Activated effector memory CD4-positive, alpha-beta T cell treated with Interleukin-2 at 50 U/mL for 16 hours (primary cell): ENCODE measurements at places on chromosomes 6 and 20.

DNA sequence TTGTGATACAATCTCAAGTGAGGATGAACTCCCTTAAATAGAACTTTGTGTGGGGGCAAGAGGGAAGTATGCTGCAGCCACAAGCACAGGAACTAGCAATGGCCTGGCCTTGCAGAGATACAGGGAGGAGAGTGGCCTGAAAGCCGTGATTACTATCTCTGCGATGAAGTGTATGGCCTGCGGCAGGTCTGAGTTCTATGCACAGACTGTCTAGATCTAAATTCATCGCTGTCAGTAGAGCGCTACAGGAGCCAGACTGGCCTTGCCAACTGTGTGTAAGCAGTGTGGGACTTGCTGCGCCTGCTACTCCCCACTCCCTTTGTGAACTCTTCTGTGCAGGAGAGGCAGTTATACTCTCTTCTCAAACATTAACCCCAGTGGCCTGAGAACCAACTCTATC is 997.0 kb downstream of the GRIK2 start:
- DNase-seq: no peak

- peak; percentile 2 for DNase-seq
These were observed 234.9 kb upstream of the MCHR2 start for GRCh38 chr6:100228834-100229441.

- DNase-seq: no peak
These were observed 3.5 kb downstream of the CTNNBL1 start for GRCh38 chr20:37697314-37697713.

DNA sequence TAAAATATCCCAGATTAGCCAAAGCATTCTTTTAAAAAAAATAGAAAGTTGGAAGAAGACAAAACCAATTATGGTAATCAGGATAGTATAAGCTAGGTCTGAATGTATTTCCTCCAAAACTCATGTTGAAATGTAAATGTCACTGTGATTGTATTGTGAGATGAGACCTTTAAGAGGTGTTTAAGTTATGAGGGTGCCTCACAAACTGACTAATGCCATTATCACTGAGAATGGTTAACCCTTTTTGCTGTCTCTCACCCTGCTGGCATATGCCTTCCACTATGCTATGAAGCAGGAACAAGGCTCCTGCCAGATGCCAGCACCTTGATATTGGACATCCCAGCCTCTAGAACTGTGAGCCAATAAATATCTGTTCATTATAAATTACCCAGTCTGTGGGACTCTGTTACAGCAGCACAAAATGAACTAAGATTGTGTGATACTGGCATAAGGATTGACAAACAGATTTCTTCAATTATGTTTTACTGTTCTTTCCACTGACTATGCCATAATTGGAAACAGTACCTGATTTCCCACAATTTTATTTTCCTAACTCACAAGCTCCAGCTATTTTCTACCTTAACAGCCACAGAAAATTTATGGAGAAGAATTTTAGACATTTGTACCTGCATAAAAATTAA is 63.8 kb downstream of the IBTK start:
- no peak for DNase-seq

DNA sequence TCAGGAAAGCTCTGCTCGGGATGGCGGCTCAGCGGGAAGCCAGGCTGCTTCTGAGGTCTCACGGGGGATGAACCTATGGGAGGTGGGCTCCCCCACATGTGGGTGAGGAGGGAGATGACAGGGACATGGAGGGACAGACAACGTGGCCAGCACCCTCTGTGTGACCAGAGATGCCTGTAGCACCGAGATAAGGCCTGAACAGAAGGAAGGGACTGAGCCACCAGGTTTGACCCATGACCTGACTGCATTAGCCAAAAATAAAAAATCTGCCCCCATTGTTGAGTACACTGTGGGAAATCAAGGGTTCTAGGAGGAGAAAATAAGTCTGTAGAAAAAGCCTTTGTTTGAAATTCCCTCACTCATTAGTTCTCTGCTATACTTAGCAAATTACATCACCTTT is 105.7 kb downstream of the RNASET2 start:
- no peak for DNase-seq

GRCh38 chr6:4698901-4699659 is 77.1 kb upstream of the CDYL start:
- DNase-seq: no peak

GRCh38 chr20:18090044-18090443 is 32.3 kb upstream of the OVOL2 start:
- DNase-seq: no peak

DNA sequence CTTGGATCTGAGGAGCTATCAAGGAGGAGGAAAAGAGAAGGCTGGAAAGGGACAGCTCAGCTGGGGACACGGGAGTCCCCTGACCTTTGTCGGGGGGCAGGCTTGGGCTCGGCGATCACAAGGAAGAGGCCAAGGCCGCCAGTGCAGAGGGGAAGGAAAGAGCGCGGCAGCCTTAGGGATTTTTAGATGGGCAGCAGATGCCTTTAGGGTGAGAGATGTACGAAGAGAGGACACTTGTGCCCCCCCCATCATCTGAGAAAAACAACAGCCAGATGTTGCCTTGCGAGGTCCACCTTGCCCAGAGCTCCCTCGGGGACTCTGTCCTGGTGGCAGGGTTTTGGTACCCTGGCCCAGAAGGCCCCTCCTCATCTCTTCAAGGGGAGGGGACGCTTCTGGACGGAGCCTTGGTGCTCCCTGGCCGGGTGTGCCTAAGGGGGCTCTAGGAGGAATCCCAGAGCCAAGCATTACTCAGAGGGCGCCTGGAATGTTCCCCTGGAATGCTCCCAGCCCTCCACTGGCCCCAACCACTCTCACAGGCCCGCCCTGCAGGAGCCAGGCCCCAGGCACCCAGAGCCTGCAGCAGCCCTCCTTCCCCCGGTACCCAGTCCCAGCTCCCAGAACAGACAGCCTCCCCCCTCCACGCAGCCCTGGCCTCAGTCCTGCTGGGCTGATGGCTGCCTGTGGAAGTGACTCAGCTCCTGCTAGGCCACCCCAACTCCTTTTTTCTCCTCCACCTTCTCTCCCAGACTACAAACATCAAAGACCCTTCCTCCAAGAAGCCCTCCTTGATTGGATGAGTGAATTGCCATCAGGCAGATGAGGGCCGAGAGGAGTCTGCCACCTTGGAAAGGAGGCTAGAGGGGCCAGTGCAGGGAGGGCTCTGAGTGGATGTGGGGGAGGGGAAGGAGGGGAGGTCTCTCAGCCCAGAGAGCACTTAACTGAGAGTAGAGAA is 1.8 kb downstream of the ADAM33 start:
- DNase-seq: no peak

DNA sequence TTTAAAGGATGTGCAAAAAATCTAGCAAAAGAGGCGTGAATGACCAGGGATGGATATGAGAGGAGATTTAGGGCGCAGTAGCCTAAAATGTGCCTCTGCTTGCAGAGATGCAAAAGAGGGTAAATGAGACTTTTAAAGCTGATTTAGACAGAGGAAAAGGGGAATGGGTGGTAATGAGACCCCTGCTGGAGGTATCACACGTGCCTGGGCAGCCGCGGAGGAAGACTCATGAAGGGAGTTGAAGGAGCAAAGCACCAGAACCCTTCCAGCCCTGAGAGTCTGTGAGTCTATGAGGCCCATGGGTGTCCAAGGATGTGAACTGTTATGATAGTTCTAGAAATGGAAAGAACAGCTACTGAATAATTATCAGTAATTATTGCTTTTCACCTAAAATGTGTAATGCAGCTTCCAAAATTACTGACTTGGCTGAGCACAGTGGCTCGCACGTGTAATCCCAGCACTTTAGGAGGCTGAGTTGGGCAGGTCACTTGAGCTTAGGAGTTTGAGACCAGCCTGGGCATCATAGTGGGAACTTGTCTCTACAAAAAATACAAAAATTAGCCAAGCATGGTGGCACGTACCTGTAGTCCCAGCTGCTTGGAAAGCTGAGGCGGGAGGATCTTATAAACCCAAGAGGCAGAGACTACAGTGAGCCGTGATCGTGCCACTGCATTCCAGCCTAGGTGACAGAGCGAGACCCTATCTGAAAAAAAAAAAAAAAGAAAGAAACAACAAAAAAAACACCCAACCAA is 38.2 kb upstream of the TIAM2 start:
- no peak for DNase-seq

DNA sequence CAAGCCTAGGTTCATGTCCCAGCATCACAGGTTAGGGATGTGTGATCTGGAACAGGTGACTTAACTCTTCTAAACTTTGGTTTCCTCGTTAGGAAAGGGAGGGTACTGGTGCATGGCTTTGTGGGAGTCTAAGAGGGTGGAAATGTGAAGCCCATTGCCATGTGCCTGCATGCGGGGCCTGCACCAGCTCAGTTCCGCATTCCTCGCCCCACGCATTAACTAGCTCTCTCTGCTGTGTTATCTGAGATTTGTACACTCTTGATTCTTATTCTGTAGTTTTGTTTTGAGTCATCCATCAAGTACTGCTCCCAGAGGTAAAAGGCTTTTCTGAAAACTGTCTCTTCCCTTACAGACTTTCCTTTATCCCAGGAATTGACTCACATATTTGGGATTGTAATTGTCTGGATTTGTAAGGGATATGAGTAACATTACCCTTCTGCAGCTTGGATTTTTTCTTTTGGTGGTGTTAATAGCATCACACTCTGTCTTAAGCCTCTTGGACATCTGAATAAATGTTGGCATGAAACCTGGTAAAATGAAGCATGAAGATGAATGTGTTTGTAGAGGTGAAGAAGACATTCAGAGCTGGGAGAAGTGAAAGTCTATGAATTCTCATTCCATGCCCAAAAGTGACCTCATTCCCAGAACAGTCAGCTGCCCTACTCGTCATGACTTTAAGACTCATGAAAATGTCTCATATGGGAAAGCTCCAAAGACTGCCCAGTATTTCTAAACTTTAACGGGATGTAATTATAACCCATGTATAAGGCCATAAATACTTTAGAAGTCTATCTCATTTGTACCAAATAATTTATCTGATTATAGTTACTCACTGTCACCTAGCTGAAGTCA is 357.3 kb downstream of the FOXA2 start:
- DNase-seq: no peak

DNA sequence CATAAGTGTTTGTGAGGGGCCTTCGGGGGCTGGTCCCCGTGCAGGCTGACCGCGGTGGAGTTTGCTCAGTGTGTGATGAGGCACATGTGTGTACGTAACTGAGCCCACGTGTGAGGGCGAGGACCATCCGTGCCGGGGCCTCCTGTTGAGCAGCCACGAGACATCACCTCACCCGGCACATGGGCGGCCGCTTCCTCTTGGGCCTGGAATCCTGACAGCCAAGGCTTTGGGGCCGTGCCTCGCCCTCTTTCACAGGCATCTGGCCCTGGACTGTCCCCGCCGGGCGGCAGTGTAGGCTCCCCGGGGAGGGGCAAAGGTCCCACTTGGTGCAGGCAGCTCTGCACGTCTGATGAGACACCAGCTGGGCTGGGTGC is 202.3 kb downstream of the DLL1 start:
- peak; percentile 18 for DNase-seq

DNA sequence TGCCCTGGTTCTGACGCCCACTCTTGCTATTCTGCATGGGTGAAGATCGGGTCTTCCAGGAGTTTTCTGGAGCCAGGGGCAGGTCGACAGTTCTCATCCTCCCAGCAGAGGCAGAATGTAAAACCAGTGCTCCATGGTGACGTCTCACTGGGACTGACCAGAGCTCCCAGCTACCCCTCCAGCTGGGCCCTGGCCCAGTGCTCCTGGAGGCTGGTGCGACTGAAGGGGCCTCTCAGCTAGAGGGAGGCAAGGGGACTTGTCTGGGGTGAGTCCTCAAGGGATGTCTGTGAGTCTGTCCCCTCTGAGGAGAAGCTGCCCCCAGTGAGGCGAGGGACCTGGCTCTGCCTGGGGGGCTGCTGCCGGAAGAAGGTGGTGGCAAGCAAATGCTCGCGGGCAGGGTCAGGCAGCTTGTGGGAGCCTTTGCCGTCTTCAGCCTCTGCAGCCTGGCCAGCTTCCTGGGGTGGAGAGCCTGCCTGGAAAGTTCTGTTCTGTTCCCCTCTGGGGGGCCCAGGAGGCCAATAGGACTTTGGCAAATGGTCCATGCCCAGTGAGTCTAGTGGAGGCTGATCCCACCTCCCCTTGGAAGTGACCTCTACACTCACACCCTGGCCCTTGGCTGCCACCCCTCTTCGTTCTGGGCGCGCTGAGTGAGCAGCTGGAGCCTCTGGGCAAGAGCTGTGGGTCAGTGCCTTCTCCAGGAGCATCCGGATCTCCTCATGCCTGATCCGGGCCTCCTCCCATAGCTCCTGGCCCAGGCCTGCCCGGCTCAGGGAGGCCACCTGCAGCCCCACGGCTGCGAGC is 47.5 kb downstream of the KIAA1755 start:
- DNase-seq: no peak

GRCh38 chr6:167058261-167058660 is 59.1 kb downstream of the CEP43 start:
- DNase-seq: no peak

DNA sequence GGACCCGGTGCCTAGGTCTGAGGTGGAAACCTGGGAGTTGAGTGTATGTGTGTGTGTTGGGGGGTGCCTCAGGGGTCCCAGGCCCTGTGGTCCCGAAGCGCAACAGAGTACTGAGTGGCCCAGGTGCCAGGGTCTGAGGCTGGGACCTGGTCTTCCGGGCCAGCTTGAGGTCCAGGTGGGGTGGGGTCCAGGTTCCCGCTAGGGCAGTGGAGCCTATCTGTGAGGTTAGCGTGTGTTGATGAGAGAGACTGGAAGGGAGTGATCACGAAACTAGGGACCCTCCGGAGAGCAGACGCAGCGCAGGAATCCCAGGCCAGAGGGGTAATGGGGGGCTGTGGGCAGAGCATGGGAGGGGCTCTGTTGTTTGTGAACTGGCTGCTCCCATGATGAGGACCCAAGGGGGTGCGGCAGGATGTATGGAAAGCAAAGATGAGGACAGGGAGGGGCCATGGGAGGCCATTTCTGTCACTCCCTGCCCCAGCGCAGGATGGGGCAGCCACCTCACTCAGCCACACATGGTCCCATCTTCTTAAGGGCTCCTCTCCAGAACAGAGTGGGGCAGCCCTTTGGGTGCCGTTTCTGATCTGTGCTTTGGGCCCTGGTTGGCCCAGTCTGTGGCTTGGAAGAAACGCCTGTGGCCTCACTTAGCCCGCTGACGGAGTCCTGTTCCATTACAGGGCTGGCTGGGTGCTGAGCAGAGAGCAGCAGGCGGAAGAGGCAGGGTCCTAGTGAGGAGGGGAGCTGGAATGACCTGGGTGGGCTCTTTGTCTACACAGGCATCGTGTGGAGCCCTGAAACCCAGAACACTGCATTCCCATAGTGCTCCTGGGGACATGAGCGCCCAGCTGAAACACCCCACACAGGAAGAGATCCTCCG is 872 bp downstream of the HSPA12B start:
- DNase-seq: no peak
